AG08396 (cell line): ENCODE measurements at places on chromosomes 7 and 10.

DNA sequence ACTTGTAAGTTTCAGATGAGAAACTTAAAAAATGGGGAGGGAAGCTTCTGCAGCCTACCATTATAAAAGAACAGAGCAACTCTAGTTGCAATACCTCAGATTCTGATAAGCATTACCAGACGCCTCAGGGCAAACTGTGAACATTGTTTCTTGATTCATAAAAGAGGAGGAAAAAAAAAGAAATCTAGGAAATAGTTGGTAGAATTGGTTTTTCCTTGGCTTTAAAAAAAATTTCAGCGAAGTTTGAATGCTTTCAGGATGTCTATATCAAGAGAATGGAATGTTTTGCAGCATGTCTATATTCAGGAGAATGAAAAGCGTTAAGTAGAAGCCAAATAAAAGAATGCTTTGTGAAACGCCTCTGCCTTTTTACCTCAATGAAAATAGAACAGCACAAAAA, 17.5 kb upstream of the ANLN start:
- no peak for DNase-seq

GRCh38 chr10:69492746-69493462, 41.6 kb downstream of the TSPAN15 start:
- DNase-seq: no peak

DNA sequence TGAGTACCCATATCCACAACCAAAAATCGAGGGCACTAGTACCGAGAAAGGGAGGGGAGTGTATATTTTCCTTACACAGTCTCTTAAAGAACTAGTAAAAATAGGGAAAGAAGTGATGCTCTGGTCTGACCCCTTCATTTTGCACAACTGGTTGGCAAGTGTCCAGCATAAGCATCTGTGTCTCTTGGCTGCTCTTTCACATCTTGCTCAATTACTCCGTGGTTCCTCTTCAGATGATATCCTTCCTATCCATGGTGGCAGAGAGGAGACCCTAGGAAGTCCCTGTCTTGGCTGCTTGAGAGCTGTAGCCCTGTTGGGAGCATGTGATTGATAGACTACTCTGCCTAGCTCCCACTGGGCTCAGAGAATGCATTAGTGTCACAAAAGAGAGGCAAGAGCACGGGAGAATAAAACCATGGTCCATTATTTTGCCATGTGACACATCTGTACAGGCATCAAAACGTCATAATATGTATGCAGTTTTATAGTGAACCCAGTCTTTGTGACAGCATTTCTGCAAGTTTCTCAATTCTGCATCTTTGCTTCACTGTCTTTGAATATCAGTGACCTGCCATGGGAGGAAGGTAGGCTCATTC, 111.8 kb upstream of the ANKRD1 start:
- DNase-seq: no peak

DNA sequence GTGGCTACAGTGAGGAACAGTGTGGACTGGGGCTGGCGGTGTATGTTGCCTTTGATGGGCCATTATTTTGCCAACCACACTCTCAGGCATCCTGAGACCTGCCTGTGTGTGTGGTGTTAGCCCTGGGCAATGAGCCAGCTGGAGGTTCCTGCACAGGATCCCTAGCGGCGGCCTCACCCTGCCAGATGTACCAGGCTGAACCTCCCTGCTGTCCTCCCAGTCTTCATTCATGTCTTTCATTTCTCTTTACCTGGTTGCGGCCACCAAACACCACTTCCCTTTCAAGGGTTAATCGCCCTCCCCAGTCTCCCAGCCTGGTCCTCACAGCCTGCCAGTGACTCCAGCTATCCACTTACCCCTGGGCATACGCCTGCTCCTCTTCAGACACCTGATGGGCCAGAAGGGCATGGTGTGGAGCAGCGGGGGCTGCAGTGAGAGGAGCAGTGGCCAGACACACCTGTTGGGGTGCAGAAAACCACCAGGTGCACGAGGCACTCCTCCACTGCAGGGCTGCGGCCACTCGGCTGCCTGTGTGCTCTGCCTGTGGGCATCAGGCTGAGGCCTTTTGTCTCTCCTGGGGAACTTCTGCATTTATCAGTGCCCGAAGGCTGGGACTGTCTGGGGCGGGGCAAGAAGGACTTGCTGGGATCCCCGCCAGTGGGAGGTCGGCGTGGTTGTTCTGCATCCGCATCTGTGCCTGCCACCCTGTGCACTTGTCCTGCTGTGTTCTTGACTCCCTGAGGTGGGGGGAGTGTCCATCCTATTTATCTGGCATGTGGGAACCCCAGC, 111.6 kb downstream of the ARHGAP22 start:
- no peak for DNase-seq

DNA sequence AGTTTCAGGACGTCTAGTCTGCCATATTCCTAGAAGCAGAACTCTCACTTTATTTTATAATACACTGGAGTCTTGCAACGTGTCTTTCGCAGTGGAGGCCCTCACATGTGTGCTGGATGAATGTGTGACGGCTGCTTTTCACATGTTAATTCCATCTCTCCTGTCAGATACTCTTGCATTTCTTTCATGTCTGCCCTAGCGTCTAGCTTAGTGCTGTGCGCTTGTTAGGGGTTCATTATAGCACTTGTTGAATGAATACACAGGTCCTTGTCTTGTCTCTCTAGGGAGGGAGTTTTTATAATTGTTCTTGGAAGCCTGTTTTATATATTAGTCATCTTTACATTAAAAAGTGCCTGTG, 94.4 kb downstream of the MAP3K8 start:
- no peak for DNase-seq

GRCh38 chr10:91050371-91051034, 129.6 kb upstream of the ANKRD1 start:
- DNase-seq: no peak

- DNase-seq: peak; percentile 32
Observed at GRCh38 chr7:37208528-37208927, 240.1 kb downstream of the ELMO1 start.

GRCh38 chr7:139582130-139582650, 58.7 kb downstream of the CLEC2L start:
- no peak for DNase-seq

DNA sequence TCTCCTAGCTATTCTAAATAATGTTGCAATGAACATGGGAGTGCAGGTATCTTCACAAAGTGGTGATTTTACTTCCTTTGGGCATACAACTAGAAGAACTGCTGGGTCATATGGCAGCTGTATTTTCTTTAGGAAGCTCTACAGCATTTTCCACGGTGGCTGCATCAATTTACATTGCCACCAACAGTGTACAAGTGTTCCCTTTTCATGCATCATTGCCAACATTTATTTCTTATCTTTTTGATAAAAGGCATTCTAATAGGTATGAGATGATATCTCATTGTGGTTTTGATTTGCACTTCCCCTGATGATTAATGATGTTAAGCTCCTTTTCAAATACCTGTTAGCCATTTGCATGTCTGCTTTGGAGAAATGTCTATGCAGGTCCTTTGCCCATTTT, 52.6 kb downstream of the NT5C2 start:
- DNase-seq: no peak

- DNase-seq: no peak
Observed at GRCh38 chr10:44930904-44931620, 19.9 kb downstream of the TMEM72 start.
